ENCODE measurements at places on chromosomes 2 and 18.

DNA sequence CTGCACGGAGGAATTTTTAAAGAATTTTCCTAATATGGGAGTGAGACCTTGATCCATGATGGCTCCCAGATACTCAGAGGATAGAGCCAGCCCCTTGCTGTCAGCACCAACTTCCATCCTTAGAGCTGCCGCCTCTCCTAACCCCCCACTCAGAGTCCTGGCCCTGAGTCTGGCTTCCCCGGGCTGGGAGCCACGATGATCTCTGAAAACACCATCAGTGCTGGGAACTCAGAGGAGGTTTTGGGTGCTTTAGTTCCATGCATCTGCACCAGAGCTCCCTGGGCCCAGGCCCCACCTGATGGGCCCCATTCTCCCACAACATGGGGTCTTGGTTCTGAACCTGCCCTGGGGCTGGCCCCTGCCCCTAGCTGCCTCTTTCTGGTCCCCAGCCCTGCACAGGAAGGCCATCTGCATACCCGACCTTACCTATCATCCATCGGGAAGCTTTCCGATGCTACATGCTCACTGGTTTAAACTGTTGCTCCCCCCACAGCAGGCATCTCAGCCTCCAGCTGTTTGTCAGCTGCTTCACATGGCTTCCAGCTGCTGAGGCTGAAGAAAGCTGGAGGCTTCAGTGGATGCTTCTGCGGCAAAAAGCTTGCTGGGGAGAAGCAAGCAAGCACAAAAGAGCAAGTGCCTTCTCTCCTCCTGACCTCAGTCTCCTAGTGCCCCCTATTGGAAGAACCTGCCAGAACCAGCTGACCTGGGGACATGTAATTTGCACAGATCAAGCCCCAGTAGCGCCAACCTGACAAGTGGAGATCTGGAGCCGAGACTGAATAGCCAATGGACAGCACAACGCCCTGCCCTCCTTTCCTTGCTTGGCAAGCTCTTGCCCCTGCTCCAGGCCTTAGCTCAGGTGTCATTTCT is 24.2 kb upstream of the RHOB start:
- DNase-seq, result no peak

DNA sequence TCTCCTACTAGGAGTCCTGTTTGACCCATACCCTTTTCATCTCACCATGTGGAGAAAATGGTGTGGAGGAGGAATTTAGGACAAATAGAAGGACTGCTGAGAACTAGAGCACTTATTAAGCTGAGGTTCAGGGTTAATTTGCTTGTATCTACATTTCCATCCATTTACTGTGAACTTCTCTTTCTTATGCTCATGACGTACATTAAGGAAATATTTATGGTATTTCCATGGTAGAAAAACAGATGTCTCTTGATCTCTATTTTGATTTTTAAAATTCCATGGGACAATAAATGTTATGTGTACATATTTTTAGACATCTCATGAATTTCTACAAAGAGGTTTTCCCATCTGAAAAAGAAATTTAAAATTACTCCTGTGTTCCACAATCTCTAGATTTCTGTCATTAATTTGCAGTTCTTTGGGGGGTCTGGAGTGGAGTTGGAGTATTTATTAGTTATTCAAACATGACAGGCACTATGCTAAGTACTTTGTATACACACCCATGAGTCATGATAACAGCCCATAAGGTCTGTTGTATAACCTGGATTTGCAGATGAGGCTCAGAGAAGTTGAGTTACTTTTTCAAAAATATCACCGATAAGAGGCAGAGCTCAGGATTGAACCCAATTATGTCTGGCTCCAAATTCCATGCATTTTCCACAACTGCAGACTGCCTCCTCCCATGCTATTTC is 112.6 kb downstream of the COPS8 start:
- no peak for DNase-seq

DNA sequence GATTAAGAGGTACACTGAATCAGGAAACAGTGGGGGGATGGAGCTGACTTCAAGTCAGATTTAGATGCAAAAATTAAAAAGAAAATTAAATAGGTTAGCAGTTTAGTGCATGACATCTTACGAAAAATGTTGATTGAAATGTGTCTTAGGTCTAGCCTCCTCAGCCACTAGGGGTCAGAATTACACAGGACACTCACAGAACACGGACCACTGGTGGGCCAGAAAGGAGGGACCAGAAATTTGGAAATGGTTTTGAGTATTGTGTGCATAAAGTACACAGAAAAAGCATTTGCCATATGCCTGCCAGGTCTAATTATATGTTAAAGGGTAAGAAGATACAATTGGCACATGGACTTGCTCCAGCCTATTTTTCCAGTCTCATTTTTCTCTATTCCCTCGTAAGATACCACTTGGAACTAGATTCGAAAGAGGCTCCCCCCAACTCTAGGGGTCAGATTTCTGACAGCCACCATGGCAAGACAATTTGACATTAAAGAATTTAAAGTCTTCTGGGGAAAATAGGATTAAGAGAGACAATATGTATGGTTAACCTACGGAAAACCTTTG is 550.2 kb upstream of the SETBP1 start:
- no peak for DNase-seq

GRCh38 chr2:193584522-193584938 is 1389.8 kb upstream of the TMEFF2 start:
- no peak for DNase-seq

- no peak for DNase-seq
These were observed 22.1 kb upstream of the MAT2A start for GRCh38 chr2:85516653-85517389.

GRCh38 chr2:121776361-121776760 is 20.9 kb downstream of the TSN start:
- no peak for DNase-seq
